ENCODE measurements at places on chromosomes 13 and 19. TPM values are rescaled to one million over a fixed set of nuclear protein-coding genes. Genes with fewer than 3 reads are reported as not detected.

LINGO3 gene
- total RNA-seq = 0.25 TPM

RGS9BP gene
- not detected for total RNA-seq

SBK2 gene
- total RNA-seq = 0.42 TPM

B3GNT8 gene
- total RNA-seq = 15.9 TPM

AMER2 gene
- total RNA-seq = 1.5 TPM

ZNF480 gene
- total RNA-seq = 21.8 TPM

FFAR3 gene
- not detected for total RNA-seq

NDUFA3 gene
- 143 TPM for total RNA-seq

ZNF560 gene
- not detected for total RNA-seq

PINLYP gene
- 0.96 TPM for total RNA-seq

ATP7B gene
- total RNA-seq = 17.4 TPM

BEST2 gene
- not detected for total RNA-seq

KLHL1 gene
- not detected for total RNA-seq

KCNN1 gene
- 91.1 TPM for total RNA-seq

SPTBN4 gene
- 161 TPM for total RNA-seq

ZNF350 gene
- 9.7 TPM for total RNA-seq

COX6B2 gene
- total RNA-seq = 2.8 TPM

EXOC3L2 gene
- not detected for total RNA-seq

NOP53 gene
- total RNA-seq = 163 TPM

LILRB5 gene
- total RNA-seq = 0.17 TPM

PDX1 gene
- total RNA-seq = not detected

RNF17 gene
- not detected for total RNA-seq

GPR183 gene
- total RNA-seq = not detected

CEBPA gene
- 0.66 TPM for total RNA-seq

CRLF1 gene
- 55.3 TPM for total RNA-seq

ATG4D gene
- total RNA-seq = 56.1 TPM

IGFLR1 gene
- 4.7 TPM for total RNA-seq

CRTC1 gene
- total RNA-seq = 28.8 TPM

UBE2L5 gene
- not detected for total RNA-seq

CCL25 gene
- not detected for total RNA-seq

MIA gene
- total RNA-seq = not detected

SLITRK1 gene
- total RNA-seq = 69.8 TPM

TMEM86B gene
- 7.6 TPM for total RNA-seq

GRIN2D gene
- total RNA-seq = 21.7 TPM

ZNF813 gene
- total RNA-seq = 5.2 TPM

KLC3 gene
- not detected for total RNA-seq

ADGRE3 gene
- not detected for total RNA-seq

ADAMTSL5 gene
- 0.83 TPM for total RNA-seq

GNA15 gene
- total RNA-seq = not detected

ACTN4 gene
- 975 TPM for total RNA-seq

OR10H1 gene
- total RNA-seq = not detected

UQCRFS1 gene
- total RNA-seq = 34.9 TPM

SBNO2 gene
- total RNA-seq = 65.5 TPM

ZNF726 gene
- total RNA-seq = 11.5 TPM

FZR1 gene
- total RNA-seq = 51.3 TPM

DCT gene
- 0.07 TPM for total RNA-seq
